Stimulated activated CD8-positive, alpha-beta memory T cell treated with anti-CD3 and anti-CD28 coated beads, Interleukin-15, amount 100 ng/mL, for 48 hours (primary cell): ENCODE measurements at places on chromosomes 5 and 9.

DNA sequence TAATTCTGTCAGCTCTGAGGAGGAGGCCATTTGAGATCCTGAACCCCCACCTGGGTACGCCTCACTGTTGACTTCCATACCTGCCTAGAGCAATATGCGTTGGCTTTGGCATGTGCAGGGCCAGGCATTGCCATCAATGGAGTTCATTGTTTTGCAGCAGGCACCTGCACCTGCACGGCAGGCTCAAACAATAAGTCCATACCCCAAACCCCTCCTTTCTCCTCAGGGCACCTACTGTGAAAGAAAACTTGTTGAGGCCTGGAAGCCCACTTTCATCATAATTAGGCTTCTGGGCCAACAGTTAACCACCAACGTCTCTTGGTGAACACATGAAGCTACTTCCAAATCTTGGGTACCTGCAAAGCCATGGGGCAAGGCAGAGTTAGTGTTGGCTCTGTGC, 238.7 kb downstream of the NFIB start:
- DNase-seq = no peak

DNA sequence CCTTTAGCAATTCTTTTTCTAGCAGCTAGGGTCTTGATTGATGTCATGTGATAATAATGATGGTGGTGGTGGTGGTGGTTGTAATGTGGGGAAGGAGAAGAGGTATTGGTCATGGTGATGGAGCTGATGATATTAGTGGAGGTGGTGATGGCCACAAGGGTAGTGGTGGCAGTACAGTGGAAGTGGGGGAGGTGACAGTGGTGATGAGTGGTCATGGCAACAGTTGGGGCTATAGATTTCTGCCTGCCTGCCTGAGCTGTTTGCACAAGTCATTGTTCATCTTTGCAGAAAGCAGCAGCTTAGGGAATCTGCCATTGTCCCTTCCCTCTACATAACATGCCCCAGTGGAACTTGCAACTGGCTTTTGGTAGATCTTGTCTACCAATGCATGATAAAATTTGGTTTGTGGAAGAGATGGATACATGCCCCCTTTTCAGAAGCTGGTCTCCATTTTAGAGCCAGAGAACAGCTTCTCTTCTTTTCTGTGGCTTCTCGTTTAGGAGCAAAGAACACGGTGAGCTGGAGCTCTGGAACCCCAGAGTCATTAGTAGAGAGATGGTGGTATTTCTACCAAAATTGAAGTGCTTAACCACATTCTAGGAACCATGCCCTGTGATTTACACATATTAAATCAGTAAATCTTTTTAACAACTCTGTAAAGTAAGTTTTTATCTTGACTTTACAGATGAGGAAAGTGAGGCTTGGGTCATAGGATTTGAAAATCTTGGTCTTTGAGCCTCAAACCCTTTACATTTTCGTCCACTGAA, 100.3 kb downstream of the AOPEP start:
- DNase-seq = no peak

DNA sequence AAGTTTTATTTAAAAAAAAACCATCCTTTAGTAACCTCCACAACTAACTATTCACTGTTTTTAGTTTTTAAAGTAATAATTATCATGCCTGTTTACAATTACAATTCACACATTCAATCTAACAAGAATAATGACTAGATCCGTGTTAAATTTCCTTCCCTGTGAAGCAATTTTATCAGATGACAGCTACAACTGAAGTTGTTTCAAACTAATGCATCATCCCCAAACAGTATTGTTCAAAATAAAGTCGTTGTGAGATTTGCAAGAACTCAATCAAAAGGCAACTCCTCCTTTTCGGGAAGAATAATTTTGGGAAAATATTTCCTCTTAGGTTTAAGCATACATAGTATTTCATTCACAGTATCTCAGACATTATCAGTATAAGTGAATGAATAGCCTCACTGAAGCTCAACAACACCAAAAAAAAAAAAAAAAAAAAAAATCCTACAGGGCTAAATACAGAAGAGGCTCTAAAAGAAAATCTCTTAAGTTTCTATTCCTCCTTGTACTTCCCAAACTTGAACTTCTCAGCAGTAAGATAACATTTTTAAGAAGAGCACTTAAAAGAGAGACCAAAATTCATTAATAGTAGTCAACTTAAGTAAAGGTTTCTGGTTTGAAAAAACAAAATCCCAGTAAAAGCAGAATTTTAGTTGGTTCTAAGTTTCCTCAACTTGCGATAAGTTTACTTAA, 9.4 kb downstream of the C9orf72 start:
- no peak for DNase-seq

- DNase-seq = no peak
Measured at GRCh38 chr5:175254155-175254554, 189.8 kb downstream of the DRD1 start.

DNA sequence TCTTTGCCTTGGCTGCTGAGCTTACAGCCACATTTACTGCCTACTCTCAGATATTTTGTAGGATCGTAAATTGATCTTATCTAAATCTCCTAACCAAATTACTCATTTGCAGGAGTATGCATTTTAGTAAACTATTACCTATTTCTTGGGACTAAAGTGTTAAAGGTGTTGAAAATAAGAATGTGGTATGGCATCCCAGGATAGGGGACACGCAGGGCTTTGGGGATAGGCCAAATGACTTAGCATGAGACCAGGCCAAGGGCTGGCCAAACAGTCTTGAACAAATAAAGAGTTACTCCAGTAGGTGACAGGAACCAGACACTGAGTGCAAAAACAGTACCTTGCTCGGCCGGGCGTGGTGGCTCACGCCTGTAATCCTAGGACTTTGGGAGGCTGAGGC, 25.1 kb downstream of the TBC1D2 start:
- no peak for DNase-seq

GRCh38 chr9:84597131-84597530, 72.4 kb upstream of the NTRK2 start:
- DNase-seq = no peak

DNA sequence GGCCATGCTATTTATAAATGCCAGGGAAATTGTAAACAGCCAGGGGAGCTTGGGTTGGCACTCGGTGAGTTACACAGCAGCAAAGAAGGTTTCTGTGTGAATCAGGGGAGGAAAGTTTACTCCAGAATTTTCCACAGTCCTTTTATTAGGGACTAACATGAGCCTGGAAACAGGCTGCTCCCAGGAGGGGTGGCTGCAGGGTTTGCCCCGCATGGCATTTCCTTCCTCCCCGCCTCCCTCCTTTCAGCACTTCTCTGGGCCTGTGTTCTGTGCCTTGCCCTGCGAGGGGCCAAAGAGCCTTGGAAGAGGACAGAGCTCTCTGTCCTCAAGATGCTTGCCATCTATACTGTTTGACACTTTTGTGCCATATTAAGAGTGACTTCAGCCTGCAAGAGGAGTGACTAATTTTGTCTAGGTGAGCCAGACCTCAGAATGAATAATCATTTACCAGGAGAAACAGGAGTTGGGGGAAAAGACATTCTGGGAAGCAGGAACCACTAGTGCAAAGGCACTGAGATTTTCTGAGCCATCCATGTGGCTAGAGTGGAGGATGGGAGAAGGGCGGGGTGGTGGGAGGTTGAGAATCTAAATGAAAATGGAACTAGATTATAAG, 1.8 kb downstream of the GSN start:
- no peak for DNase-seq

DNA sequence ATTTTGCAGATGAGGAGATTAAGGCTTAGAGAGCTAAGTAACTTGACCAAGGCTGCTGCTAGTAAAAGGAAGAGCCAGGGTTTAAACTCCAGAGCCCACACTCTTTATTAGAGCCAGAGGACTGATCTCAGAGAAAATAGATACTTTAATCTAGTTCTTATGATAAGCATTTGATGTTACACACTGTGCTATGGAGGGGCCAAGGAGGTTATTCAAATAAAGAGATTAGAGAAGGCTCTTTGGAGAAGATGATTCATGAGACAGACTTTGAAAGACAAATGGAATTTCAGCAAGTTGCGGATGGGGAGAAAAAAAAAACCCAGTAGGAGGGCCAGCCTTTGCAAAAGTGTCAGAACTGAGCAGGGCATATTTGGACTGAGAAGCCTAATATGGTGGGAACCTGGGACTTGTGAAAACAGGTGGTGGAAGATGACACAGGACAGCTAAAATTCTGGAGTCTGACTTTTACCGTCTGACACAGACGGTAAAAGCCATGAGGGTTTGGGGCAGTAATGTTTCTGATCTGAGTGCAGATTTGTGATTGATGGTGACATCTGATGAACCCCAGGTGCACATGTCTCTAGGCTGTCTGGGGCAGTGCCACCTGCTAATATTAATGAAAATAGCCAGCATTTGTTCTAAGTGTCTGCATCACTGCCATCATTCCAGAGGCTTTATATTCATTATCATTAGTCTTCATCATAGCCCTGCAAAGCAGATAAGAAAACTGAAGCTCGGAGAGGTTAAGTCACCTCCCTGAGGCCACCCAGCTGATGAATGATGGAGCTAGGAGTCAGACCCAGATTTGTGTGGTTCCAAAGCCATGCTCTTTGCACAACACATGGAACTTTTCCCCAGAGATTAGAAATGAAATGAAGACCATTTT, 65.3 kb upstream of the CXCL14 start:
- no peak for DNase-seq

DNA sequence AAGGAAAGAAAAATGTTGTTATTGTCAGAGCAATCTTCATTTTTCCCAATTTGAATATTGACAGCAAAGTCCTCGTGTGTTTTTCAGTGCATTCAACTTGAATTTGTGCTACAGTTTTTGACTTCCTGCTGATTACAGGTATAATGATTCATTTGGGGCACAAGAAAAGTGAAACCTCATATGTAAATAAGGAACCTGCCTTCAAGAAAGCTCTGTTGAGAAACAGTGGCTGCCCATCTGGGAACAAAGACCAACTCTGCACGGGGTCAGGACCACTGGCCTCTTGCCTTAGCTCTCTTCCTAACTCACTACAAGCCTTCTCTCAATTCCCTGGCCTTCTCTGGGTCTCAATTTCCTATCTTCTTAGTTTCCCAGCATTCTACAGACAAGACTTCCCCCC, 21.0 kb downstream of the TIMD4 start:
- no peak for DNase-seq
